Breast epithelium (tissue), 4 donors: ENCODE measurements at places on chromosomes 5 and 9.

- no peak for DNase-seq
These were observed 127.4 kb downstream of the AOPEP start for GRCh38 chr9:94853887-94854286.

- DNase-seq = no peak
These were observed 8.0 kb downstream of the LRRC26 start for GRCh38 chr9:137161558-137162486.

DNA sequence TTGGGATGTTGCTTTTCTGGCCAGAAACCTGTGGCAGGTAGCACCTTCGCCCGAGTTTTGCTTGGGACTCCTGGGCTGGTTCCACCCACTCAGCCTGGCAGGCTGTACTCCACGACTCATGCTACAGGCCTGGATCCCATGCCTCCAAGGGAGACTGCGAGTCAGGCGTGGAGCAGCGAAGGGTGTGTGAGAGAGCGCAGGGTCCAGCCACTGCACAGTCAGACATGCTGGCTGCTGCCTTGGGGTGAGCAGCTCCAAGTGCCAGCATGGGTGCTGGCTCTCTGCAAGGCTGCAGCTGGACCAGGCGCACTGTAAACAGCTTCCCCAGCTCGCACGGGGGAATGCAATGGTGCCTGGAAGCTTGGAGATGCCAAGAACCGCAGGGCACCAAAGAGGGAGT lies 249.6 kb upstream of the EDIL3 start:
- no peak for DNase-seq

GRCh38 chr5:142387024-142387682 lies 62.3 kb upstream of the SPRY4 start:
- DNase-seq = no peak

DNA sequence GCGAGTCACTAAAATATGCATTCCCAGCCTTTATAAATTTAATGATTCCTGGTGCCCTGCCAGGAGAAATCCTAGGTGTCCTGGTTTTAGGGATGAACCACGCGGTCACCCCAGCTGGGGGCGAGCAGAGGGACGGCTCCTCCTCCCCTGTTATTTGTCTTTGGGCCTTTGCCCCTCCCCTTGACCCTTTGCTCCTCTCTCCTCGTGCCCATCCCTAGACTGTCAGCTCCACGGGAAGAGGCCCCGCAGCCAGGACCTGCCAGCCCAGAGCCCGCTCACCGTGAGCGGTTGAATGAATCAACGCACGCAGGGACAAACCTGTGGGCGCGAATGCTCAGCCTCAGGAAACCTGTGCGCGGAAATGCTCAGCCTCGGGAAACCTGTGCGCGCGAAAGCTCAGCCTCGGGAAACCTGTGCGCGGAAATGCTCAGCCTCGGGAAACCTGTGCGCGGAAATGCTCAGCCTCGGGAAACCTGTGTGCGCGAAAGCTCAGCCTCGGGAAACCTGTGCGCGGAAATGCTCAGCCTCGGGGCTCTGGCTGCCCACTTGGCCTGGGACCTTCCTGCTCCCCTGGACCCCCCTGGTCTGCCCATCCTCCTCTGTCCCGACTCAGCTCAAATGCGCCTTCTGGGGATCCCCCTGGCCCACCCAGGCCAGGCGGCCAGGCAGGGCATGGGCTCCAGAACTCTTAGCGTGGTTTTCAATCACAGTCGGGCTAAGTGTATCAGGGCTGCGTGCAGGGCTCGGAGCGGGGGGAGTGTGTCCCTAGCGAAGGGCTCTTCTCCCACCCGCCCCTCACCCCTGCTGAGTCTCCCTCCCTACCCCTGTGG lies 140.5 kb upstream of the COL5A1 start:
- DNase-seq = no peak

GRCh38 chr5:178439493-178440180 lies 150.6 kb downstream of the COL23A1 start:
- DNase-seq = no peak

DNA sequence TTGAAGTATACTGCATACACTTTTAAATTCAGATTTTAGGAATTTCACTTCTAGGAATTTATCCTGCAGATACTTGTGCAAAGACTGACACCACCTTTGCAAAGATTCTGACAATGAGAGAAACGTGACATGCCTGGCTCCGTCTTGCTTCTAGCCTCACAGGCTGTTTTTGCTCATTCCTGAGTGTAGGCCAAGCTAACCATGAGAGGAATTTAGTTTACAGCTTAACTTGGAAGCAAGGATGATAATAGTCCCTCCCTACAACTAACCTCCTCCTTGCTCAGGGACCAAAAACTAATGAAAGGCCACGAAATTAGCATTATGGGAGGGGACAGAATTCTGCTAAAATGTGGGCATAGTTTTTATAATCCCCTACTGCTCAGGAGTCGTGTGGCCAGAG lies 31.1 kb downstream of the C5orf22 start:
- no peak for DNase-seq

DNA sequence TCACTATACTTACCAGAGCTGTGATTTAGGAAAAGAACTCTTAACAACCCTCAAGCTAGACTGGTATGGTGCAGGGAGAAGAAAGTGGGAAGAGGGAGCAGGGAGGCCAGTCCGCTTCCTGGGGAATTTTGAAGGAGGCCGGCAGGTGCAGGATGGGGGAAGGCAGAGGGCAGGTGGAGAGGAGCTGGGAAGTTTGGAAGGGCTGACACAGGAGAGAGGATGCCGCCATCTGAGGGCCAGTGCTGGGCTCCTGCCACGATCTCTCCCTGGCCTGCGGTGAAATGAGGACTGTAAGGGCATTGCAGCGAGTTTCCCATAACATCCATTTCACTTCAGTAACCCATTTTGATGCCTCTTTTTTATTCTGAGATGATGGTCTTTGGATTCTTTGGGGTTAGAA lies 8.9 kb downstream of the DAB2IP start:
- DNase-seq = no peak

DNA sequence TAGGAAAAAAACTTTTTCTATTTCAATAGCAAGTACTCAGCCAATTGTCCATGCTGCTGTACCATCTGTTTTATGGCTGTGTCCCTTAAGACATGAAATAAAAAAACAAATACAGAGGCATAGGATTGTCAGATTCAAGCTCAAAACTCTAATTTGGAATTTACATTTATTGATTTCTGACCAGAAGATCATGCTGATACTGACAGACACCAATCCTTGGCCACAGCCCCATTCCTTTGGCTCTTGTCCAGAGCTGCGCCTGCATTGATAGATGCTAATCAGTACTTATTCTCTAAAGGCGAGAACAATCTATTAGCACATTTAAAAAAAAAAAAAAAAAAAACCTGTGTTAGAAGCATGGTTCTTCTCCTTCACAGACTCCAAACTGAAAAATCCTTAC lies 384.6 kb downstream of the TMEM232 start:
- no peak for DNase-seq

DNA sequence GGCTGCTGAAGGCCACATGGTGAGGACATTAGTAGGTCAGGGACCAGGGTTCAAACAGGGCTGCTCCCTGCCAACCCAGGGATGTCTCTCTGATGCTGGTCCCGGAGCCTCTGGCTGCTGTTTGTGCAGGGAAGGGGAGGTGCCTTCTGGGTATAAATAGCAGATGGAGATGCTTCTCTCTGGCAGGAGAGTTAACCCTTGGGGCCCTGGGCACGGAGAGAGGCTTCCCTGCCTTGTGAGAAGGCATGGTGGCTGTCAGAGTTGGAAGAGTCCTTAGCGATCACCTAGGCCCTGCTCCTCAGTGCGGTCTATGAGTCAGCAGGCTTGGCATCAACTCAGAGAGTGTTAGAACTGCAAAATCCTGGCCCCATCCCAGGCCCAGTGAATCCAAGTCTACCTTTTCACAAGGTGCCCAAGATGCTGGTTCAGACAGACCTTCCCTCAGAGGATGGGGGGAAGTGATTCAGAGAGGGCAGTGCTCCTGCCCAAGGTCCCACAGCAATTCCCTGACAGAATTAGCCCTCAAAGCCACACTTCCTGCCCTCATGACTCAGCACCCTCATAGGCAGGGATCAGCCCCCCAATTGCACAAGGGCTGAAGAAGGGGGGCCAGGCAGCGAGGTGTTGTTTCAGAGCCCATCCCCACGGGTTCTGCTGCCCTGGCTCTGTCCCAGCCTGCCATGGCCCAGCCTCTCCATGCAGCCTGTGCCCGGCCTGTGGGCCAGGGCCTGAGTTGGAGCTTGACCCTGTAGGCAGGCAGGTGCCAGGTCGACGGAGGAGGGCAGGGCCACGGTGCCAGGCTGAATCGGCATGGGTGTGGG lies 25.6 kb downstream of the CAMK2A start:
- peak; percentile 76 for DNase-seq

DNA sequence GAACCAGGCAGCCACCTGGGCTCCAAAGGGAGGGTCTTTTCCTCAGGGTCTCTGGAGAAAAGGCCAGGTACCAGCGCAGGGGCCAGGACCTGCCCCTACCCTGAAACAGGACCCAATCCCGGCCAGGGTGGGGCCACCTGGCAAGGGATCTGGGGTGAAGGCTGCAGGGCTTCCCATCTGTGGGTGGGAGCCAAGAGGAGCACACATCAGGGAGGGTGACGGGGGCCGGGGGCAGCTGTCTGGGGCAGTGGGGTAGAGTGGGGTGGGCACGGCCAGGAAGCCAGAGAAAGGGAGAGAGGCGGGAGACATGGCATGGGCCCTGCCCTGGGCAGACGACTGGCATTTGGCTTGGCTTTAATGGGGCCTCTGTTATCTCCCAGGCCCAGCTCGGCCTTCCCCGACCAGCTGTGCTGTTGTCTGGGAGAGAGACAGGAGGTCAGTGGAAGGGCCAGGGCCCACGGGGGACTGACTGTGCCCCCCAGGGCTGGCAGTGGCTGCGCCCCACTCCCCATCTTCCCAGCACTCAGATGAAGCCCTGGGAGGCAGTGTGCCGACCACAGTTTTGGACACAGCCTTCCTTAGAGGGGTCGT lies 57.2 kb upstream of the RNF130 start:
- peak; percentile 7 for DNase-seq

GRCh38 chr5:78504704-78505677 lies 143.6 kb downstream of the LHFPL2 start:
- peak; percentile 76 for DNase-seq

- DNase-seq = no peak
These were observed 44.0 kb downstream of the NKX2-5 start for GRCh38 chr5:173191015-173191414.

DNA sequence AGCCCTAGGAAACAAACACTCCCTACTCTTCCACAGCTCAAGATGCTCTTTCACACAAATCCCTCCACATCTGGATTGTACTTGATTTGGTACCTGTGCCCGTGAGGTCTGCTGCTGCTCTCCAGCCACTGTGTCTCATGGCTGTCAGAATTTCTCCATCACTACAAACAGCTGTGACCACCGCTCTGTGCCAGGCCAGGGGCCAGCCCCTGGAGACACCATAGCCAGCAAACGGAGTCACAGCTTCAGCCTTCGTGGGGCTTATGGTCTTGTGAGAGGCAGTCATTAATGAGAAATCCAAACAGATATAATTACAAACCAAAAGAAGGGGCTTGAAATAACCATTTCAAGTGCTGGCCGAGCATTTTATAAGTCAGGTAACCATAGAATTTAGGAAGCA lies 43.6 kb downstream of the ADAM19 start:
- DNase-seq = no peak

DNA sequence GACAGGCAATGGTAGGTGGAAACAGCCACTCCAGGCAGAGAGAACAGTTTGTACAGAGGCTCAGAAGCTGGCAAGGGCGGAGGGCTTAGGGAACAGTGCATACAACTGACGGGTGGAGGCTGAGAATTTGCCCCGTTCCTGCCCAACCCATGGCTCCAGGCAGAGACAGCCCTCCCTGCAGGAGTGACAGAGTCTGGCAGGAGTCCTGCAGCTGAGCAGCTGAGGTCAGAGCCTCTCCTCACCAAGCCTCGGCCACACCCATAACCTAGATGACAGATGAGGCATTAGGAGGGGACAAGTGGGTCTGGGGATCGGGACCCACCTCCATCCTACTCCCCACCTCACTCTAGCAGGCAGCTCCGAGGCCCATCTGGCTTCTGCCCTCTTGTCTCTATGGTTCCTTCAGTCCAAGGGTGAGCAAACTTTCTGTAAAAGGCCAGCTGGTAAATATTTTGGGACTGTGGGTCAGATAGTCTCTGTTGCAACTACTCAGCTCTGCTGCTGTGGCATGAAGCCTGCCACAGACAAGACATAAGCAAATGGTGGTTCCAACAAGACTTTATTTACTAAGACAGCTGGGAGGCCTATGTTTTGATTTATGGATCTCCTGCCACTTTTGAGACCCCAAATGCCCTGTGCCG lies 83.7 kb downstream of the SH3TC2 start:
- DNase-seq = peak; percentile 76

DNA sequence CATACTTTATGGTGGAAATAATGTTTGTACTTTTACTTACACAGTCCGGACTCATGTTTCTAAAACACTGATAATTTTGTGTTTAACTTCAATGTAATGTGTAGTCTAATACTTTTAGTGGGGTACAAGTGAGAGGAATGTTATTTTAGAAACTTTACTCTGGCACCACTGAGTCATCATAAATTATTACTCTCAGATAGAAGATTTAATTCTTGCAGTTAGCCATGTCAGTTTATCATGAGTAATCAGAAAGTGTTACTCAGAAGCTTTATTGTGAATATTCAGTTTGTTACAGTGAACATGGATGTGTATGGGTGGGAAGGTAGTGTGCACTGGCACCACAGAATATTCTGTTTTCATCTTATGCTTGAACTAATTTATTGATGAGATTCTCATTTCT lies 20.0 kb downstream of the OGN start:
- DNase-seq = no peak

- no peak for DNase-seq
These were observed 578.0 kb downstream of the EFNA5 start for GRCh38 chr5:107092695-107093094.

DNA sequence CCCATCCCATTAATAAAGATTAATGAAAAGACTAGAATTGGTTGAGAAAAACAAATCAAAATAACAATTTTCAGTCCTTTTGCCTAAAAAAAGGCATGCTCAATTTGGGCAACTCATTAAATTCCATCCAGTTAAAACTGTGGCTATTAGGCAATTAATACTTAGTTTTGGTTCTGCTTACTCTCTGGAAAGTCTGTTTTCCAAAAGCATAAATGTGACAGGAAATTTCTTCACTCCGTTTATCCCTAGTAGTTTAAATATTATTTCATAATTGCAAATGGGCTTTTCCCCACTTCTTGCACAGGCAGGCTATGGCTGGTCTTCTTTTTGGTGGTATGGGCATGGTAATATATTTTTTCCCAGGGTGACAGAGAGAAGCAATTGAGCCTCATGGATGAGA lies 373.3 kb upstream of the KLF4 start:
- no peak for DNase-seq

- no peak for DNase-seq
These were observed 32.1 kb downstream of the PRKACG start for GRCh38 chr9:68981789-68982188.

GRCh38 chr9:124606027-124606426 lies 98.8 kb upstream of the NR5A1 start:
- no peak for DNase-seq

- no peak for DNase-seq
These were observed 80.5 kb downstream of the PLPP1 start for GRCh38 chr5:55454282-55454681.

GRCh38 chr5:124634741-124635323 lies 111.6 kb downstream of the ZNF608 start:
- no peak for DNase-seq

DNA sequence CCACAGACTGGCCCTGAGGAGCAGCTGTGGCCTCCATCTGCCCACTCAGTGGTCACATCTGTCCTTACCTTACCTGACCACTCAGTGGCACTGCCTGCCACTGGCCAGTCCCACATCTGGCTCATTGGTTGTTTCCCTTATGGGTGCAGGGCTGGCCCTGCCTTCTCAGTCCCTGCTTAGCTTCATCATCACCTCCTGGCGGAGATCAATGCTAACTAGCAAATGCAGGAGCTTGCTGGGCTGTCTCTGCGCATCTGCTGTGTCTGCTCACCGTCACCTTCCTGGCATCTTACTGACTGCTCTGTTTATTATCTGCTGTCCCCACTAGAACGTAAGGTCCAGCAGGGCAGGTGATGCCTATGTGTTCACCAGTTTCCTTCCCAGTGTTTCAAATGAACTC lies 356.9 kb downstream of the SEMA5A start:
- DNase-seq = no peak
